ENCODE measurements at places on chromosomes 7 and 10.

DNA sequence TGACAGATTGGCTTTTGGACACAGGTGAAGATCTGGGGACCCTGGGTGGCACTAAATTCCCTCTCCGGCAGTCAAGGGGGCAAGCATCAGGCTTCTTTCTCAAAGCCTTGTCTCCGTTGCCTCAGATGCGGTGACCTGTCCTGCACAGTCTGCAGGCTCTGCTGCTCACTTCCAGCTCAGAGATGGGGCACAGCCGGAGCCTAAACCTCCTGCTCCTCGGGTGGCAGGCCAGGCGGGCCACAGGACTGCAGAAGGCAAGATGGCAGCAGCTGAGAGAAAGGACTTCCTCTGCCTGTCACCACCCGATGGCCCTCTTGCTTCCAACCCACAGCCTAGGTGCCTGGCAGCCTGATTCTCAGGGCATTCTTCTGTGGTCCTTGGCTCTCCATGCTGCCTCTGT, 44.4 kb downstream of the ZC3HC1 start:
- DNase-seq: no peak

GRCh38 chr10:43409385-43410109, 561 bp upstream of the HNRNPF start:
- DNase-seq: no peak

DNA sequence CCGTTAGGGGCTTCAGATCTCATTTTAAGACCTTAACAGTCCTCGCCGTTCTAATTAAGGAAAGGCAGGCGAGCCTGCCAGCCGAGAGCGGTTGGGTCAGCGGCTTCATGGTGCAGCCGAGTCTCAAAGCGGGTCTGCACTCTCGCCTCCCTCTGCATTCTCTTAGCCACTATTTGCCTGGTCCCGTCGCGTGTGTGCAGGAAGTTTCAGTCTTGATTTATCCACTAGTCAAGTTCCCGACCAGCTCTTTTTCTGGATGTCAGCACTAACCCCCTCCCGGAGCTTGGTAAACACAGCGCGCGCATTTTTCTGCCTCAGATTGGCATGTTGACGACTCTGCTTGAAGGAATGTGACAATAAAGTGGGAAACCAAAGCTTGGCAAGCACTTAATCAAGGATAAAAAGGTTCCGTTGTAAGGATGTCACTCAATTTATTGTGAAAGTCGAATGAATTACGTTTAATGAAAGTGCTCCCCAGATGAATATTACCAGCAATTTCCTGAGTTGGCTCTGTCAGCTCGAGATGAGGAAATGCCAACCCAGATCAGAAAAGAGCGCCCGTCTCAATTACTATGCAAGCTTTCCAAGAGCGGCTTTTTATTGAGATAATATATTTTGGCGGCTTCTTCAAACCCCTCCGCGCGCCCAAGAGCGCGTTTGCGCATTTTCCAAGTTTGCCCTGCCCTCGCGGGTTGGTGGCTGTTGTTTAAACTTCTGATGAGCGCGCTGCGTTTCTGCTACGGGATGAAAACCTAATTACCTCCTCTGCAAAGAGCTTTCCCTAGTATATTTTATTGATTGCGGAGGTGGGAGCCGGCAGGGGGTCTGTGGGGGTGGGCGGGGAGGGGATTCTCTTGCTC, 7.9 kb downstream of the NXPH1 start:
- DNase-seq: no peak

GRCh38 chr7:78675511-78675910, 778.0 kb downstream of the MAGI2 start:
- DNase-seq: no peak

DNA sequence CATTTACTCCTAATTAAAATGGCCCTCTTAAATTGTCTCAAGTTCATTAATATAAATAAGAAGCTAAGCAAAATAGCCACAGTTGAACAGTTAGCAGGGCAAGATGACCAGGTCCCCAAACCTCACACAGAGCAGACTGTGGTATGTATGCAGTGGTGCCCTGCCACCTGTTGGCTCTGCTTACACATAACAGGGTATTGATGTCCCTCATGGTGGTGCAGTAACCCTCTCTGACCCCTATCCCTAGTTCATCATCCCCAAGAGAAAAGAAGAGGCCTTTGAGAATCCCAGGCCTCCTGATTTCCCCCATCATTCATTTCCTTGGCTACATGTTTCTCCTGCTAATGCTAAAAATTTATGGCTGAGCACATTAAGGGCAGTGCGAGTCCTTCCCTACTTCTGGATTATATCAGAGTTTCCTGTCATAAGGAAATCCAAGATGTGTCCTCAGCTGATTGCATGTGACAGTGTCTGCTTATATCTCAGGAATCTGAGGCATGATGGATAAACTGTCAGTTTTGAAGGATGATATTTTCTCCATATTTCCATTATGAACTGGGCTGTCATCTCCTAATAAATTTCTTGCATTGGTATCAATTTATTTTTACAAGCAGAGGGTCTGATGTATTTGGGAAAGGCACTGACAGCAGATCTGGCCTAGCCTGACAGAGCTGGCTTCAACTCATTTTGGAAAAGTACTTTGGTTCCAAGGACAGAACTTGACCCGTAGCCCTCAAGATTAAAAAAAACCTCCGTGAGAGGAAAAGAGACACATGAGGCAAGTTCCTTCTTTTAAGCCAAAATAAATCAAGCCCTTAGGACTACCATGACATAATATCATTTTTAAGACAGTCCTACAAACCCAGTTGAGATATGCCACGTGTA, 880.6 kb downstream of the LRMDA start:
- DNase-seq: no peak

- DNase-seq: no peak
These were observed 33.3 kb downstream of the PAPSS2 start for GRCh38 chr10:87692956-87693484.

DNA sequence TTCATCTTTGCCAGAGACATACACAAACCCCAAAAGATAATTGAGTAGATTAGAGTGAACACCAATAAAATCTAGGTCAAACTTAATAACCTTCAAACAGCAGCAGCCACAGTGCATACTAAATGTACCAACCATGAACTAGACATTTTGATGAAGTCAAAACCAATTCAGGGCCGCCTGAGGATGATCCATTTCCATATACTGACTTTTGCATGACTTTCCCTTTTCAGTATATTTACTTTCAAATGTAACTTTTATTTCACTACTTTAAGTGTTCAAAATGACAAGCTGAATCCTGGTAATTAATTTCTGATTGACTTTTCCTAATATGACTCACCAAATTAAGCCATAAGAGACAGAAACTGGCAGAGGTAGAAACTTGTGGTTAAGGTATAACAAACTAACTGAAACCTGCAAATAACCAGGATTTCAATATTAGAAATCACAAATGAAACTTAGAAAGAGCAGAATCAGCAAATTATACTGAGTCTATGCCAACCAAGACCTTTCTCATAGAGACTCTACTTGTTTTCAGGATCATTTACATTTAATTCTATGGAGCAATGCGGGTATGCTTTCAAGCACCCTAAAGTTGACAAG, 171.9 kb upstream of the LRRN3 start:
- DNase-seq: no peak

- DNase-seq: no peak
These were observed 379.7 kb upstream of the AUTS2 start for GRCh38 chr7:69218576-69218975.

All from stimulated activated CD4-positive, alpha-beta T cell treated with anti-CD3 and anti-CD28 coated beads, Interleukin-1b, Interleukin-23, amount 100 ng/mL, for 1 hour (primary cell).